ENCODE measurements at places on chromosomes 16 and 17.

DNA sequence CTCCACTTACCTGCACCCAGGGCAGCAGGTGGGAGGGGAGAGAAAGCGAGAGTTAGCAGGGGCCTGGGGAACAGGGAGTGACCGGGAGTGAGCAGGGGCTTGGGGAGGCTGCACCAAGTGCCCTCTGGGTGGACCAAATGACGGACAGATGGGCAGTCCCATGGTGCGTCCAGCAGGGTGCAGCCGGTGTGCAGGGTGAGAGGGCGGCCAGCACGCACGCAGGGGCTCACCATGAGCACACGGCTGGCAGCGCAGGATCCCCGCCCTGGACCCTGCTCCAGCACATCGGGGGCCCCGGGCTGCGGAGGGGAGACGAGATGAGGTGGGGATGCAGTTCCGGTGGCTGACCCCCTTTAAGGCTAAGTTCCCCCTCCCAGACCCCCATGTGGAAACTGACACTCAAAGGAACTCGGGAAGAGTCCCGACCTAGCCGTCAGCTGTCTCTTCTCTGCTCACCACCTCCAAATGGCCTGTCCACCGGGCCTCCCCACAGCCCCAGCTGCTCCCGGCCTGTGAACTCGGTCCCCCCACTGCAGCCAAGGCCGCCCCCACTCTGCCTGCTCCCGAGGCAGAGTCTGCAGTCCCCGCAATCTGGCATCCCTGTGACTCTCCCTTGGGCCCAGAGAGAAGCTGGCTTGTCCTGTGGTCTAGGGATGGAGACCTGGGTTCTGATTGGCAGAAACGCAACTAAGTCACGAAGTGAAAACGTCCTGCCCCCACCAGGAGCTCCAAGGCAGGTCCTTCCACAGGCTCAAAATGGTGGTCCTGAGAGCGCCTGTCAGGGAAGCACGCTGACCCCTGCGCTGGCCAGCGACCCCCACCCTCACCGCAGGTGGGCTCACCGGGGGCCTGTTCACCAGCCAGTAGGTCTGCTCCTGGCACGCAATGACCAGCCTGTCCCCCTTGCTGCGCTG is 2.9 kb downstream of the RGS11 start:
- DNase-seq = no peak

GRCh38 chr17:40345994-40346764 is 18.4 kb downstream of the GJD3 start:
- no peak for DNase-seq

DNA sequence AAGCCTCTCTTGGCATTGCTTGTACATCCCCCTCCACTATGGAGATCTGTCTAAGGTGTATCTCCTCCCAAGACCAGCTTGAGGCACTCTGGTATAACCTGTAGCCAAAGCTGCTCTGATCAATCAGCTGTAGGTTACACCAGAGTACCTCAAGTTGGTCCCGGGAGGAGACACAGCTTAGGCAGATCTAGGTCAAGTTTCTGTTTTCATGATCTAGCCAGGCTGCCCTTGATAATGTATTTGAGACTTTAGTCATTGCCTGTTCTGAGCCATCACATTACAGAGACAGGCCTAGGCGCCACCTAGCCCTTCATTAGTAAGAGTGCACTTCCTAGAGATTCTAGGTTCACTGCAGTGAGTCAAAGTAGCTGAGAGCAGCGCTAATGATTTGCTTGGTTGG is 31.4 kb downstream of the ASGR1 start:
- no peak for DNase-seq

DNA sequence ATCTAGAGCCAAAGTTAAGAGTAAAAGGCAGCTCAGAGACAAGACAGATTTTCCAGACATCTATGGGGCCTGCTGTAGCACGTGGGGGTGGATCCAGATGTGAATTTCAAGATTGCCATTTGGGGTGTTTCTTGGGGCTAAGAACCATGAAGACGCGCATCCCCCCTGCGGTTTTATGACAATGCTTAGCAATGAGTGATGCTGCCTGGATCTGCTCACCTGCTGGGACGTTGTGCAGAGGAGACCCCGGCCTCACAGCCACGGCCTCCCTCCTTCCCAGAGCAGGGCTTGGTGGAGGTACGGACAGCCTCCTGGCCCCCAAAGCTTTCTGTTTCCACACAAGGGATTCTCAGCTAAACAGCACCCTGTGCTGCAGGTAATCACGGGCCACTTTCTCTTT is 151.5 kb upstream of the DYNLRB2 start:
- no peak for DNase-seq

DNA sequence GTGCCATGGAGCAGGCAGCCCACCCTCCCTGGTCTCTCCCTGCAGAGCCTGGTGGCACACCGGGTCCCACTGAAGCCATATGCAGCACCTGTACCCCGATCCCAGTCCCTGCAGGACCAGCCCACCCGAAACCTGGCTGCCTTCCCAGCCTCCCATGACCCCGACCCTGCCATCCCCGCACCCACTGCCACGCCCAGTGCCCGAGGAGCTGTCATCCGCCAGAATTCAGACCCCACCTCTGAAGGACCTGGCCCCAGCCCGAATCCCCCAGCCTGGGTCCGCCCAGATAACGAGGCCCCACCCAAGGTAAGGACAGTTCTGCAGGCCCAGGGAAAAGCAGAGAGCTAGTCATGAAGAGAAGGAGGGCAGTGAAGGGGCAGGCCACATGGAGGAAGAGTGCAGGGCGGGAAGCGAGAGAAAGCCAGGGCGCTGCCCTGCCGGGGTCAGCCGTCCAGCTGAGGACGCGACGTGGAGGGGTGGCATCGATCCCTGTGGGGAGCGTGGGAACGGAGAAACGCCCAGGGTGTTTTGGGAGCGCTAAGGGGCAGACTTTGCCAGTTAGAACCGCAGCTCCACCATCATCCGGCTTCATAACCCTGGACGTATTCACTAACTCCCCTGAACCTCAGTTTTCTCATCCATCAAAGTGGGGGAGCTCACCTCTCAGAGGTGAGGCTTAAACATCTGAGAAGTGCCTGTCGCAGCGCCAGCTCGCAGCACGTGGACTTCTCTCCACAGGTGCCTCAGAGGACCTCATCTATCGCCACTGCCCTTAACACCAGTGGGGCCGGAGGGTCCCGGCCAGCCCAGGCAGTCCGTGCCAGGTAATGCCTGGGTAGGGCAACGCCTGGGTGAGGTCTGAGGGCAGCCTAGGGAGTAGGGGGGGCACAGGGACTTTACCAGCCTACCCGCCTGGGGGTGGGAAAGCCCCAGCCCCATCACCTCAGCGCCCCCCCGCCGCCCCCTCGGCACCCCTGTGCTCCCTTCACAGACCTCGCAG is 7.6 kb upstream of the C17orf107 start:
- DNase-seq = no peak
